ENCODE measurements at places on chromosomes 4 and X.

- no peak for DNase-seq
These were observed 46.1 kb upstream of the CTSO start for GRCh38 chr4:155999725-156000124.

- peak; percentile 5 for DNase-seq
These were observed at the start of gene TBC1D9 for GRCh38 chr4:140756319-140757231. Gene TBC1D9 (minus strand): TSS chr4:140756385. CDS start chr4:140756045, 340 bp downstream.

DNA sequence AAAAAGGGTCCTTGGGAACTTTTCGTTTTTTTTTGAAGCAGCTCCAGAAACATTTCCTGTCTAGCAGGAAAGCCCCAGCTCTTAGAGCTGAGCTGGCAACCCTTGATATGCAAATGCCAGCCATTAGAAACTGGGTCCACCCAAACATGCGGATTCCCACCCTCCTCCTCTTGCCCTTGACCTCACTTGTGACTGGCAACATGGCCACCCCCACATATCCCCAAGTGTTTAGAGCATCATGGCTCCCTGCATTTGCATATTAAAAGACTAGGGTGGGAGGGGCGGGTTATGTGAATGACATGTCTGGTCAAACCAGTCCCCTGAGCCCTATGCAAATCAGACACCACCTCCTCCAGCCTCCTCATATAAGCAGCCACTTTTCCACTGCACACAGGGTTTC lies 671.1 kb downstream of the FAT4 start:
- no peak for DNase-seq

DNA sequence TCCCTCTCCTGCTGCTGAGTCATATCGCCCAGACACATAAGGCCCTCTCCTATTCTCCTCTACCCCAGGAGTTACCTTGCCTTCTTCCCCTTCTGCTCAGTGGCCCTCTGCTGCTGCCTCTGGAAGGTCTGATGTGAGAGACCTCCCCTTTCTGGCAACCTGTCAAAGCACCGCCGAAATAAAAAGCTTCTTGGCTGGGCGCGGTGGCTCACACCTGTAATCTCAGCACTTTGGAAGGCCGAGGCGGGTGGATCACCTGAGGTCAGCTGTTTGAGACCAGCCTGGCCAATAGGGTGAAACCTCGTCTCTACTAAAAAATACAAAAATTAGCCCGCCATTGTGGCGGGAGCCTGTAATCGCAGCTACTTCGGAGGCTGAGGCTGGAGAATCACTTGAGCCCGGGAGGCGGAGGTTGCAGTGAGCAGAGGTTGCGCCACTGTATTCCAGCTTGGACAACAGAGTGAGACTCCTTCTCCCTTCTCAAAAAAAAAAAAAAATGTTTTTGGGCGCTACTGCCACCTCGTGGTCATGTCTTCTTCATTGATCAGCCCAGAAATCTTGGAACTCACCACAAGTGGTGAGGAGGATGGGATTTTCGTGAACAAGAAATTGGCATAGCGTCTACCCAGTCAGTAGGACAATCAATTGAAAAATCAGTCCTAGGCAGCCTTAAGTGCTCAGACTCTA lies 8.6 kb upstream of the ZXDA start:
- peak; percentile 34 for DNase-seq

GRCh38 chr4:176309046-176309445 lies 10.7 kb upstream of the SPCS3 start:
- DNase-seq = no peak

DNA sequence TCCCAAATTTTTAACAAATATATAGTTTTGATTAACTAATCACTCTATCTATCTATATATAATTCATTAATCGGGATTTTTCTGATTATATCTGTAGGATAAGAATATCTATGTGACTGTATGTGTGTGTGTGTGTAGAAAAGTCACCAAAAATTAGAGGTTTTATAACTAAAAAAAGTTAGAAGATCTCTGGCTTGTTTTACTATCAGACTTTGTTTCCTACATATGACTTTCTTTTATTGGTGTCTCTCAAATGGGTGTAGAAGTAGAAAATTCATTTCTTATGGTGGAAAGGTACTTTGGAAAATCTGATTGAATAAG lies 26.7 kb upstream of the TMPRSS11D start:
- no peak for DNase-seq

- peak; percentile 71 for DNase-seq
These were observed 50.4 kb downstream of the MGARP start for GRCh38 chr4:139229534-139230039.

- DNase-seq = no peak
These were observed 305.1 kb upstream of the ANXA10 start for GRCh38 chr4:167787231-167787630.

GRCh38 chrX:41630091-41630490 lies 58.7 kb upstream of the GPR34 start:
- no peak for DNase-seq

GRCh38 chrX:120310861-120311726 lies at the start of gene TMEM255A:
Gene TMEM255A (minus strand): TSS chrX:120311461. CDS start chrX:120311309, 152 bp downstream.
- no peak for DNase-seq

- DNase-seq = no peak
These were observed 701.2 kb upstream of the LCORL start for GRCh38 chr4:18722748-18723191.

DNA sequence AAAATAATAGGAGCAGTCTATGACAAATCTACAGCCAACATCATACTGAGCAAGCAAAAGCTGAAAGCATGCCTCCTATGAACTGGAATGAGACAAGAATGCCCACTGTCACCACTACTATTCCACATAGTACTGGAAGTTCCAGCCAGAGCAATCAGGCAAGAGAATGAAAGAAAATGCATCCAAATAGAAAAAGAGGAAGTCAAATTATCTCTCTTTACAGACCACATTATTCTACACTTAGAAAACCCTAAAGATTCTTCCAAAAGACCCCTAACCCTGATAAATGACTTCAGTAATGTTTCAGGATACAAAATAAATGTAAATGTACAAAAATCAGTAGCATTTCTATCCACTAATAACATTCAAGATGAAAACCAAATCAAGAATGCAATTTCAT lies 249.0 kb downstream of the STK32B start:
- no peak for DNase-seq

DNA sequence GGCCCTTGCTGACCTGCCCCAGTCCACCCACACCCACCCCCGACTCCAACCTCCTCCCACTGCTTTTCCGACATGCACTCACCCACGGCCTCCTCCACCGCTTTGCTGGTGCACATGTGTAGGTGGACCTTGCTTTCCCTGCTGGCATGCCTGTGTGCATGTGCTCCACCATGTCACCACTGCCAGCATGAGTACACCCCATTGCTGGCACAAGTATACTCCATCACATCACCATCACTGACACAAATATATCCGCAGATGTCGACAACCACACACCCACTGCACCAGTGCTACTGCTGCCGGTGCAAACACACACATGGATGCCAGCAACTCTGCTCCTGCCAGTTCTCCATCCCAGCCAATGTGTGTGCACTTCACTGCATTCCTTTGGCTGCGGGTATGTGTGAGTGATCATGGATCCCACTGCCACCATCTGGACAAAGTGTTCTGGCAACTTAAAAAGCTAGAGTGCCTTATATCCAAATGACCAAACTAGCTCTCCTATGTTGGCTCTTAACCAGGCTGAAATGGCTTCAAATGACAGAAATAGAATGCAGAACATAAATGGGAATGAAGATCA lies 1072.3 kb downstream of the RAPGEF2 start:
- no peak for DNase-seq

DNA sequence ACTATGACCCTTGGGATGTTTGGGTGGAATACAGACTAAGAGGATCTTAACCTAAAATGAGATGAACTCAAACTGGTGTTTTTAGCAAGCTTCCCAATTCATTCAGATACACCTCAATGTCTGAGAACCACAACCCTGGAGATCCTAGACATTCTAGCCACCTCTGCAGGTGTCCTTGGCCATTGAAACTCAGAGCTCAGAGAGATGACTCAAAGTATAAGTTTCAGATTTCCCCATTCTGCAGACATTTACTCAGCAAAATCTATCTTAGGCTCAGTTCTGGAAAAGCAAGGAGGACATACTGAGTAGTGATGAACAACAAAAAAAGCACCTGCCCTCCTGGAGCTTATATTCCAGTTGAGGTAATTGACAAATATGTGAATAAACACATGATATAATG lies 47.8 kb downstream of the COMMD8 start:
- no peak for DNase-seq

DNA sequence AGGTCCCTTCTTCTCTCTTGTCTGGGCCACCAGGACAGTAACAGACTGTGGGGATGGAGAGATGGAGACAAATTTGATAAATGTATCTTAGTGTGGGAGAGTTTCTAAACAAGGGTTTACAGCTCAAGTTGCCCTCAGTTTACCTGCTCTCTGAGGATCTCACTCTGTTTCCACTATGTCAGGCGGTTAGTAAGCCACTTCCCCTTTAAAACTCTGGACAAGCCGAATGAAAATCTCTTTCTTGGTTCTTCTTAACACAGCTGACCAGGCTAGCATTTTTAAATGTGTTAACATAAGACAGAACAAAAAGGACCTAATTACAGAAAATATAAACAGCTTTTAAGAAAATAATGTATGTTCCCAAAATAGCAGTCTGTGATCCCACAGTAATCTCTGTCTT lies 2.9 kb upstream of the SCARB2 start:
- DNase-seq = no peak

DNA sequence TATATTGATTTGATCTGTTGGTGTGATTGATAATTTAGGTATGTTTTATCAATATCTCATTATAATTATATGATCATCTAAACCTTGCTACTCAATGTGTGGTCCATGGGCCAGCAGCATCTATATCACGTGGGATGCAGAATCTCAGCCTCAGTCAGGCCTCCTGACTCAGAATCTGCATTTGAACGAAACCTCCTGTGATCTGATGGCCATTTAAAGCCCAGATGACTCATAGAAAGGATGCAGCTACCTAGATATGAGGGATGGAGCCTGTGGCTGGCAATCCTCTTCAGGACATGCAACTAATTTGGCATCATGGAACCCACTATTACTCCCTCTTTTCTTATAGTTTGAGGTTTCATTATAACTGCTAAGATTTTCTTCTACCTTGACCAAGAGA lies 11.3 kb upstream of the CHRNA9 start:
- DNase-seq = no peak

GRCh38 chr4:2448589-2448988 lies 20.3 kb upstream of the RNF4 start:
- DNase-seq = no peak

DNA sequence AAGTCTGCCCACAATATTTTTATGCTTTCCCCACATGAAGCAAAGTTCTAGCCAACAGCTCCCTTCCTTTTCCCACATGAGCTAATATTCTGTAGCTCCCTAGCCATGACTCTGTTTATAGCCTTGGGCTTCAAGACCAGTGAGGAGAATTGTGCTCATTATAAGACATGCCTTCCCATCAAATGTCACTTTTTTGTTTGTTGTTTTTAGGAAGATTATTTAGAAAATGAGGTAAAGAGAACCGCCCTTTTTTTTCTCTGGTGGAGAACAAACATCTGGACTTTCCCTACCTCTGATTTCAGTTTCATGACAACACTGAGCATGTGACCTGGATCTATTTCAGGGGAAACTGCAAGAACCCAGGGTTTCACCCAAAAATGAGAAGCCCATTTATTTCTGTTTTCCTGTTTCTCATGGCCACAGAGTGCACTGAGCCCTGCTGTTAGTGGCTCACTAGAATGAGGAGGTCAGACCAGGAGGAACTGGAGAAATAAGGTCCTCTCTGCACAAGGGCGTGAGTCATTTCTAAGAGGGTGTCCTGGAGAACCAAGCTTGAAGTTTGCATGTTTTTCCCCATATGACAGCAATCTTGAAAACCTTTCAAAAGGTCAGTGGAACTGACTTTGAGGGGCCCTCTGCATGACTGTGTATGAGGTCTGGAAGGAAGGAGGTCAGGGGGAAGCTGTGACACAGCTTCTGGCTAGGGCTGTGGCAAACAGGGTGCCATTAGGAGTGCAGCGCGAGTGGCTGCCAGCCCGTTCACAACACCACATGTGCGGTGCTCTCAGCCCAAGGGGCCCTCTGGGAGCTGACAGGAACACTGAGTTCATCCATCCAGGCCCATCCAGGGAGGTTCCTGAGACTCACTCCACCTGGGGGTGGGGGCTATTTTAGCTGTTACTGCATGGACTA lies 55.2 kb downstream of the CHST7 start:
- no peak for DNase-seq

DNA sequence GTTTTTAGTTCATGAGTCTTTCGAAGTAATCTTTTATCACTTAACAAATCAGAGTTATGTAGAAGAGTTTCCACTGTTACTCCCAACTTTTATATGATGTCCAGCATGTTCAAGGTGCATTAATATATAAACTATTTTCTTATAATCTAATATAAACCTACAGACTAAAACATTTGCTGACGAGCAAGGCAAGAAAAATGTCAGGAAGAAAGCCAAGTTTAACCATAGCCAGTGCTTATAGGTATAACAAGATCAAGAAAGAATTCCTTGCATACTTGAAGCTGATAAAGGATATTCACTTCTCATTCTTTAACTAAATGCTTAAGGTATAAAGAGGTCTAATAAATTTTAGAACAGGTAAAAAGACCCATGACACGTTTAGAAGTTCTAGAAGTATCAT lies 167.7 kb downstream of the NPNT start:
- no peak for DNase-seq

- DNase-seq = no peak
These were observed 7.8 kb upstream of the HPSE start for GRCh38 chr4:83342476-83342875.

- no peak for DNase-seq
These were observed 310.7 kb downstream of the PPARGC1A start for GRCh38 chr4:23579166-23579565.

DNA sequence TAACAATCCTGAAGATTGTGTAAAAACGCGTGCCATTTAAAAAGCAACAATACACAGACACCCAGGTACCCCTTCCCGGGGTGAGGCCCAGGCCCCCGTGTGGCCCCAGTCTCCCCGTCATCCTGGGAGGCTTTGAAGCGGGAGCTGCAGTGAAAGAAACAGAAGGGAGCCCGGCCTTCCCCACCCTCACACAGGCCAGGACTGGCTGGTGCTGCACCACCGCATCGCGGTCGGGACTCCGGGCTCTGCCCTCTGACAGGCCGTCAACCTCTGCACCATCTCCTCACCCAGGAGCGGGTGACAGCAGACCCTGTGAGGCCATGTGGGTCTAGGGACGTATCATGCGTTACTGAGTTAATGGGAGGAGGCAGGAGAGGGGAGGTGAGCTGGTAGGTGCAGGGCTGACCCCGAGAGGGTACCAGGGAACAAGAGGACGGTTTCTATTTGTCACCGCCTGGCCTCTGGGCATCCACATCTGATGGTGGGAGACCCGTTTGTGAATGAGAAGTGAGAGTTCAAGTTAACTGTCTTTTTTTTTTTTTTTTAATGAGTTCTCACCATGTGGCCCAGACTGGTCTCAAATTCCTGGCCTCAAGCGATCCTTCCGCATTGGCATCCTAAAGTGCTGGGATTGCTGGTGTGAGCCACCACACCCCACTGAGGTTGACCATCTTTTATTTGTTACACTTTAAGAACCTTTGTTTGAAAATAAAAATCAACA lies 27.3 kb downstream of the PIGG start:
- DNase-seq = no peak

GRCh38 chrX:97806238-97806637 lies 922.5 kb downstream of the RPA4 start:
- no peak for DNase-seq

DNA sequence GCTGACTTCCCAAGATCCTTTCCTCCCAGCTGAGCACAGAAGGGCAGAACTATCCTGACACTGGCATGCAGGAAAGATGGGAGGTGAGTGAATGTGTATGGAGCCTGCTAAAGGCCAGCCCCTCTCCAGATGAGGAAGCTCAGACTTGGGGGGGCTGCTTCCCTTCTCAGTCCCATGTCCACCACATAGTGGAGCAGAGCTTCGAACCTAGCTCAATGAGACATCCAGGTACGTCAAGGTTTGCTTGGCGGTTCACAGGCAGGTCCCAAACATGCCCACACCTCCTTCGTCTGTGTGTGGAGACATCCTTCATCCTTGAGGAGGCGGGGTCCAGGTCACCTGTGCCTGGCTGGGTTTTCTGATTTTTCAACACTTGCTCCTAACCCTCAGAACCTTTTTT lies 31.3 kb downstream of the ACSL1 start:
- DNase-seq = no peak
